Activated CD8-positive, alpha-beta memory T cell treated with anti-CD3 and anti-CD28 coated beads for 48 hours (primary cell): ENCODE measurements at places on chromosomes 5 and 9.

DNA sequence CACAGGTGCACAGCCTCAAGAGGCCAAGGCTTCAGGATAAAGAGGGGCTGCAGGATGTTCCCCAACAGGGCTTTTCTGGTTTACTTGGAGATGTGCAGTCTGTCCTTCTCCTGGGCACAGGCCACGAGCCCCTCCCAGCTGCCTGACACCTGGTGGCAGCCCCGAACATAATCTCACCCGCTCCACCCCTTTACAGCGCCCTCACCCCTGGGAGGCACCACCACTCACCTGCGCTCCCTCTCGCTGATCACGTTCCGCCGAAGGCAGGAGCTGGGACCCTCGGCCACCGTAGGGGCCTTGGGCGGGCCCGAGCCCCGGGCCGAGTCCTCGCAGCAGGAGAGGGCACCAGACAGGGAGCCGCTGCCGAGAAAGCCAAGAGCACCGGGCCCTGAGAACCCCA is 514 bp downstream of the SOHLH1 start:
- DNase-seq, result no peak

- no peak for DNase-seq
Observed at GRCh38 chr5:56763711-56764466, 51.5 kb upstream of the MAP3K1 start.

- no peak for DNase-seq
Observed at GRCh38 chr9:81534138-81534875, 155.0 kb downstream of the TLE1 start.

GRCh38 chr5:111119856-111120255 is 27.7 kb downstream of the WDR36 start:
- DNase-seq, result no peak

DNA sequence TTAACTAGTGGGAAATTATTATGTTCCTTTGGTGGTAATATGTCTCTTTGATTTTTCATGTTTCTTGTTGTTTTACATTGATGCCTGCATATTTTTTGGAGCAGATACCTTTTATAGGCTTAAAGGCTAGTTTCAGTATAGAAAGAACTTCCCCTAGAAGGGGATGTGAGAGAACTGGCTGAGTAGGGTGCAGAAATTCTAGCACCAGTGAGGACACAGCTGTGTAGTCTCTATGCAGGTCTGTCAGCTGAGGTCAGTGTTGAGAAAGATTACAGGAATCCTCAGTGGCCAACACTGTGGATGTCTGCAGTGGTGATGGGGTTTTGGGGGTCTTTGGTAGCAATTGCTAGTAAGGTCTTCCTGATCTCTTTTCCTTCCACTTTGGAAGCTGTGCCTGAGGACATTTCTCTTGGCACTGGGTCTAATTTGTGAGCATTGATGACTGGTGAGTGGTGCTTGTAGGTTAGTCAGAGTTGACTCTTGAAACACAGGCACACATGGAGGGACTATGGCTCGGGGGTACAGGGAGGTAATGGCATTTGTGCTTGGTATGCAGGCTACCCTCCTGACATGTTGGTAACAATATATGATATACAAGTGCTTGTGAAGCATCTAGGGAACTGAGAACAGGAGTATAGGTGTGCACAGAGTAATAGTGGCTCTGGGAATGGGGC is 221.4 kb downstream of the SPATA31D1 start:
- no peak for DNase-seq

DNA sequence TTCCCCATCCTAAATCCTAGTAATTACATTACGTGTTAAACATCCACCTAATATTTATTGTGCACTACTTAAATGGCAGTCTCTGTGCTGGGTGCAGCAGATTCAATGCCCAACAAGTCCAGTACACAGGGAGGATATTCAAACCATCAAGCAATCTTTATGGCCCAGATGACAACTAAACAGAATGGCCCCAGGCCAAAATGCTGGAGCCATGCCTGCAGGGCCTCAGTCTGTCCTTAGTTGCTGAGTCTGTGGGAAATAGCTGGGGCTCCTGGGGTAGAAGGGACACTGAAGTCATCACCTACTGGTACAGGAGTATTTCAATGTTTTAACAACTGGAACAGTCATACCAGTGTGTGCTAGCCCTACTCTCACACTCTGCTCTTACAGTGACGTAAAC is 153.5 kb downstream of the ZNF608 start:
- DNase-seq, result no peak
